ENCODE measurements at places on chromosomes 2 and 18. TPM values are rescaled to one million over a fixed set of nuclear protein-coding genes. Genes with fewer than 3 reads are reported as not detected.

GRCh38 chr2:108243566-108243965 lies 3.8 kb downstream of the SULT1C3 start:
- no peak overlapping the region for H3K4me3 ChIP-seq
- H3K36me3 ChIP-seq, result no peaks in the 10 kb centered on the region
- H3K27ac ChIP-seq, result no peak overlapping the region
- H3K4me1 ChIP-seq, result no peaks in the 10 kb centered on the region
- H3K27me3 ChIP-seq, result peaks cover 5% of the 10 kb centered on the region

GRCh38 chr2:66733364-66733999 lies 298.6 kb downstream of the MEIS1 start:
- H3K27me3 ChIP-seq, result no peaks in the 10 kb centered on the region
- H3K4me1 ChIP-seq, result no peaks in the 10 kb centered on the region
- no peaks in the 10 kb centered on the region for H3K36me3 ChIP-seq
- H3K4me3 ChIP-seq, result no peak overlapping the region
- H3K27ac ChIP-seq, result no peak overlapping the region

- no peak overlapping the region for H3K4me3 ChIP-seq
- H3K36me3 ChIP-seq, result no peaks in the 10 kb centered on the region
- H3K27ac ChIP-seq, result no peak overlapping the region
- no peaks in the 10 kb centered on the region for H3K27me3 ChIP-seq
- no peak for DNase-seq
Measured at GRCh38 chr2:31434911-31435310, 20.4 kb upstream of the XDH start.

GRCh38 chr18:41410006-41410405 lies 545.0 kb upstream of the PIK3C3 start:
- H3K27ac ChIP-seq, result no peak overlapping the region
- H3K27me3 ChIP-seq, result no peaks in the 10 kb centered on the region
- no peak overlapping the region for H3K4me3 ChIP-seq

DNA sequence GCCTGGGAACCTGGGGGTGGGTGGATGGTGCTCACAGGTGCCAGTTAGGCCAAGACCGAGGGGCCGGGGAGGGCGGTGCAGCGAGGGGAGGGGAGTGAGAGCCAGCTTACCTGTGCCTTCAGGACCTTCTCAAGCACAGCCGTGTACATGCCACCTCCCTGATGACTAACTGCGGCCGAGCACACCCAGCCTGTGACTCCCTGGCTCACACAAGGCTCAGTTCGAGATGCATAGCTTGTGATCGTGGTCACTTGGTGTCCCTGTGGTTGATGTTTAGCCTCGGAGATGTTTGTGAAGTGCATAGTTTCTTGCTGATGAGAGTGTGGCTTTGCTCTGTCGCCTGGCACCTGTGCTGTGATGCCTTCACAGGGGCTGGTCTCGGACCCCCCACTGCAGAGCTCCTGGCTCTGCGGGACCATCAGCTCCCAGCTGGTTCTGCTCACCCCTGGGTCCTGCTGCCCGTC lies 84.5 kb upstream of the ODC1 start:
- no peaks in the 10 kb centered on the region for H3K36me3 ChIP-seq
- H3K4me1 ChIP-seq, result no peaks in the 10 kb centered on the region
- no peak overlapping the region for H3K27ac ChIP-seq
- no peak for DNase-seq
- no peak overlapping the region for H3K4me3 ChIP-seq

DNA sequence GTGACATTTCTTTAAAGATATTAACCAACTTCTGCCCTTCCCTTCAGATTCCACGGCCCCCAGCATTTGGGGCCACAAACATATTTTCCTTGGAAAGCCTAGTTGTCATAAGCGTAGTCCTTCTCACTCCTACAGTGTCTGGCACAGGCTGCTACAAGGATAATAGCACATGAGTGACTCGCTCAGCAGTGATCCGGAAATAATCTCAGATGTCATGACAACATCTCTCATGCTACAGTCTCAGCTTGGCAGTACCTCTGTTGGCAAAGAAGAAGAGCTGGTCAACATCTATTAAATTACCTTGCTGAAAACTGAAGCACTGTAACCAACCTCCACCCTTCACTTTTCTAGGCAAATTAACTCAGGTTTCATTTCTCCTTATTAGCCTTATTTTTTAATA lies 351.7 kb downstream of the RAD51AP2 start:
- no peak overlapping the region for H3K27ac ChIP-seq
- DNase-seq, result no peak
- no peaks in the 10 kb centered on the region for H3K27me3 ChIP-seq
- no peak overlapping the region for H3K4me3 ChIP-seq
- no peaks in the 10 kb centered on the region for H3K4me1 ChIP-seq

GRCh38 chr2:173938700-173939384 lies 26.3 kb downstream of the SP3 start:
- H3K36me3 ChIP-seq, result no peaks in the 10 kb centered on the region
- no peak overlapping the region for H3K27ac ChIP-seq
- H3K4me3 ChIP-seq, result no peak overlapping the region
- peaks cover 95% of the 10 kb centered on the region for H3K4me1 ChIP-seq

VWC2L gene
- total RNA-seq, result not detected

DNA sequence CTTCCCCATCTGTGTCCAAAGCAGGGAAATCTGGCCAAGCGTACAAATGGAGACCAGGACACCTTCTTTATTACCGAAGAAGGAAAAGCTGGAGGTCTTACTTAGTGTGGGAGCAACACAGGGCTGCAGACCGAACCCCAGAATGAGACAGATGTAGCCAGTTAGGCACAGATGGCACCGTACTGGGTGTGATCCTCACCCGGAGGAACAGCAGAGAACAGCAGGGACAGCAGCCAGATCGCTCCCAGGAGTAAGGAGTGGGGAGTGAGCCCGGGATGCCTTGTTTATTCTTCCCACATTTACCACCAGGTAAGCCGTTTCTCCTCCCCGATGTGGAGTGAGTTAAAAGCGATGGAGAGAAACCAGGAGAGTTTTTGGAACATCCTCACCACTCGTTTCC lies 150.7 kb upstream of the SPRED2 start:
- H3K27me3 ChIP-seq, result no peaks in the 10 kb centered on the region
- H3K4me3 ChIP-seq, result no peak overlapping the region
- H3K27ac ChIP-seq, result no peak overlapping the region
- DNase-seq, result no peak
- no peaks in the 10 kb centered on the region for H3K4me1 ChIP-seq
- no peaks in the 10 kb centered on the region for H3K36me3 ChIP-seq

MRO gene
- total RNA-seq, result not detected

DNA sequence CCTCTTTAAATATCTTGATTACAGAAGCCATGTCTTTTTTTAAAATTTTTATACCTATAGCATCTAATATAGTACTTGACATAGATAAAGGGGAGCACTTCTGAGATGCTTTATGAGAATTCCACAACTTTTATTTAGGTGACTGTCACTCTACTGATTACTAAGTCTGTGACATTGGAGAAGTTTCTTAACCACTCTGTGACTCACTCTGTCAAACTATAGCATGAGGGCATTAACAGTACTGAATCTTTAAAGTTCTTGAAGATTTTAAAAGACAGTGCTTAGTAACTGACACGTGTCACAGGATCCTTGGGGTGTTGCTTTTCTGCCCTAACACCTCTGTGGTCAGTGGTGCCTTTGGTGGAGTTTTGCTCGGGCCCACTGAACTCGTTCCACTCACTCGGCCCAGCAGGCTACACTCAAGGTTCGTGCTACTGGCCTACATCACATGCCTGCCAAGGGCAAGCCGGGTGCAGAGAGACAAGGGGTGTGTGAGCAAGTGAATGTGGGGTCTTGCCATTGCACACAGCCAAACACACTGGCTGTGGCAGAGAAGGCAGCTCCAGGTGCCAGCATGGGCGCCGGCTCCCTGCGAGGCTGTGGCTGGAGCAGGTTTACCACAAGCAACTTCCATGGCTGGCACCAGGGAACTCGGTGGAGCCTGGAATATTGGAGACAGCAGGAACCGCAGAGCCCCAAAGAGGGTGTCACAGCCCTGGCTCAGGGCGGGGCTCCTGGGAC lies 734.0 kb upstream of the CDH7 start:
- H3K27me3 ChIP-seq, result no peaks in the 10 kb centered on the region
- peak; percentile 19 for DNase-seq
- no peaks in the 10 kb centered on the region for H3K4me1 ChIP-seq

GRCh38 chr2:204197336-204198005 lies 260.9 kb downstream of the ICOS start:
- no peak for DNase-seq
- no peaks in the 10 kb centered on the region for H3K4me1 ChIP-seq
- no peak overlapping the region for H3K4me3 ChIP-seq
- H3K27me3 ChIP-seq, result peaks cover 4% of the 10 kb centered on the region

- no peak overlapping the region for H3K4me3 ChIP-seq
- no peak overlapping the region for H3K27ac ChIP-seq
- no peak for DNase-seq
- no peaks in the 10 kb centered on the region for H3K36me3 ChIP-seq
- H3K4me1 ChIP-seq, result no peaks in the 10 kb centered on the region
- H3K27me3 ChIP-seq, result no peaks in the 10 kb centered on the region
Measured at GRCh38 chr2:238698451-238699306, 149.2 kb upstream of the TWIST2 start.

C1GALT1C1L gene
- not detected for total RNA-seq

DNA sequence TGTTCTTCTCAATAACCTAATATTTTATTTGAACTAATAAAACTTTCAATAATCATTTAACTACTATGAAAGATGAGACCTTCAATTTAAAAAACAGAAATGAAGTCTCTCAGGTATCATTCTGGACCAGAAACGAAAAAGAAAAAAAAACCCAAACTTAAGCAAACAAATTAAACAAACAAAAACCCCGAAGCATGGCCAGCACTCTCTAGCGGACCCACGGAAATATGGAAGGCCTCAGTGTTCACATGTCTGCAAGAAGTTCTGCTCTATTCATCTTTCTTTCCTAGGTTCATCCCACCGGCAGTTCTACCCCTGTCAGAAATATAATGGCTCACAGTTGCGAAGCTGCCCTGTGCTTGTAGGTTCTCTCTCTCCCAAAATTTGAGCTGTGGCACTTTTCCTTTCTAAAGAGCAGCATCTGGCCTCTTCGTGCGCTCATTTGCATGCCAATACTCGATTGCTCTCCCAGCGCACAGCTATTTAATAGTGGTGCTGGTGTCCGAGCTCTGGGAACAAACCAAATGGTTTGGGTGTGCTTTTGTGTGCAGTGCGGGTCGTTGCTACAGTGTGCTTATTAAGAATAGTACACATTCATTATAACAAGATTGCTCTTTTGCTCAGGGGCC lies 129.0 kb upstream of the ZEB2 start:
- H3K27me3 ChIP-seq, result no peaks in the 10 kb centered on the region
- no peak overlapping the region for H3K27ac ChIP-seq
- no peak for DNase-seq
